PC-3 (cell line): ENCODE measurements at places on chromosomes 3 and 15.

DNA sequence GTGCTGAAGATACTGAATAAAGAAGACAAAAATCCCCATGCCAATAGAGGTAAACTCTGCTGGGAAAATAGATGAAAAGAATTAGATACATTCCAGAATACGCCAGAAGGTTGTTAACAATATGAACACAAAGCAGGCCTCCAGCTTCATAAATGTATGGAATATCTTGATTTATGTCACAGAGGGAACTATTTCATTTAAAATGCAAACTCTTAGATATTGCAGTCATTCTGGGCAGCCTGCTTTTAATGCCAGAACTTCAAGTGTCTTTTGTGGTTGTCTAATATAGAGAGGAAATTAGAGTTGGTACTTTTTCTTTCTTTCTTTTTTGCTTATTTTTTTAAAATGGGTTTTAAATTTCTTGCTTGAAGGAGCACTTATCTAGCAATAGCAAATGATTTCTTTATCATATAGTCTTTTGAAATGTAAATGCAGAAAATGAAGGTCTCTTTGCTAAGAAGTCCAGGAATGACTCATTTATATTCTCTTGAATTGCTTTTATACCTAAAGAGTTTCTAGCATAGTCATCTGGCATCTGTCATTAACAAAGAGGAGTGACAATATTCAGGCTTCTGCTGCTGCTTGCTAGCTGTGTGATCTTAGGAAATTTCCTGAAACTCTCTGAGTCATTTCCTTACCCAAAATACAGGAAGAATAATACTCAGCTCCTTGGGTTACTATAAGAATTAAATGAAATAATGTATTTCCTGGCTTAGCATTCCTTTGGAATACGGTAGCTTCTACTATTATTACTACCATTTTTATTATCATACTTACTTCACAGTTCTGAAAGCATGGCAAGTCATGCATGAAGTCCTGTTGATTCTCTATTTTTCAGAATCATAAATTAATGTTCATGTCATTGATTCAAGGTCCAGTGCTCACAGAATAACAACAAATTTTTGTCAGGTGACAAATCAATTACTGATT is 527.6 kb downstream of the DIPK2A start:
- DNase-seq, result peak; percentile 41

- no peak for DNase-seq
Measured at GRCh38 chr3:55554634-55555425, 67.7 kb upstream of the WNT5A start.

DNA sequence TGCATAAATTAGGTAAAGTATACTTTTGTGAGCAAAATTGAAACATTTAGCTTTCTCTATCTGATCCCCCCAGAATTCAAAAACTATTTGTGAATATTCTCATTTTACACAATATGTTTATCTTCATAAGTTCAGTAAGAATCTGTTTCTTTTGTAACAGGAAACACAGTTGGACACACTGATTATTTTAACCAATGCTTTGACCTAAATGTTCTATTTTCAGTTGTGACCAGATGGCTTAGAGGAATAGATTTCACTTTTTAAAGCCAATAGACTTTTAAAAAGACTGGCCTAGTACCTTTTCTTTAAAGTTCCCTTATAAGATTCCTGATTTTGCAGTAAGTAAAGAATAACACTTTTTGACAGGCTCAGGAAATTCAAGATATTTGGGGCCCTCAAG is 74.0 kb upstream of the STRIT1 start:
- DNase-seq, result no peak

DNA sequence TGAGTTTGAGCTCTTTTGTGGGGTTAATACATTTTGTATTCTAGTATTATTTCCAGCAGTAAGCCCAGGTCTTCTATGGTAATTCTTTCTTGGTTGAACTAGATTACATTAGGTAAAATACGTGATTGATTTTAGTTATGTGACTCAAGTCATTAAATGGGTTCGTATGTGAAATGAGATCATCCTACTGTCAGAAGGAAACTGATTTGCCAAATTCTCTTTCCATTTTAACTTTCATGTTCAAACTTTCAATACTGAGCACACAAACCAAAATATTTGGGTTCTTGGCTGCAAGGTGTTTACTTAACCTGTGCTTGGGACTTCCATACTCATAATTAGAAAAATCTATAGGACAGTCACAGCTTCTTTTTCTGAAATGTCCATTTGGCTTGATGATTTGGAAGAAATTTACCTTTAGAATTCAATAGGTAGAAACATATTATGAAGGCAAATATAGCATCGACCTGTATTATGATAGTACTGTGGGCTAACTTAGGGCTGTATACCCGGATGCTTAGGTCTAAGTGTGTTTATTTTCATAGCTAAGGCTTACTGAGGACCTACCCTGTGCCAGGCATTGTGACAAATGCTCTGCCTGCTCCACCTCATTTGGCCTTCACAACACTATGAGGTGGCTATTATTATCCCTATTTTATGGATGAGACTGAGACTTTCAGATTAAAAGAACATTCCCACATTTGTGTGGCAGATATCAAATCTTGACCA is 631.8 kb upstream of the GRM7 start:
- DNase-seq, result no peak
